Stimulated activated CD4-positive, alpha-beta T cell treated with anti-CD3 and anti-CD28 coated beads, TNF-alpha, amount 100 ng/mL, for 4 hours (primary cell): ENCODE measurements at places on chromosomes 1 and 21.

GRCh38 chr1:45929257-45929687 lies 125.9 kb downstream of the MAST2 start:
- DNase-seq = no peak

GRCh38 chr1:37240897-37241296 lies 206.6 kb upstream of the GRIK3 start:
- DNase-seq = no peak

- DNase-seq = no peak
These were observed 16.2 kb downstream of the DRAXIN start for GRCh38 chr1:11707621-11708276.

DNA sequence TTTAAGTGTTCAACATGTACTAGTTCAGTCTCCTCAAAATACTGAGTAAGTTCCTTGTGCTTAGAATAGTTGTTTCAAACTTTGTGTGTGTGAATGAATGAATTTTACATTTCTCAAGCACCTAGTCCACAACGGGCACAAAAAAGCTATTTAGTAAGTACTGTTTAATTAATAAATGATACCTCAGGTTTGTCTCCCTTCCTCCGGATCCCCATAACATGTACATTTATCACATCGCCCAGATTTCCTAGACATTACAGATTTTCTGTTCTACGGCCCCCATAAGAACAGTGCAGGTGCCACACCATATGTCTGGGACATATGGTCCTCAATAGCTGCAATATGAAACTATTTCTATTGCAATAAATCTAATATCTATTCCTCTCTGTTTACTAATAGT lies 1.3 kb upstream of the TTF2 start:
- no peak for DNase-seq

GRCh38 chr21:45539796-45540600 lies 2.2 kb downstream of the SLC19A1 start:
- DNase-seq = no peak

- no peak for DNase-seq
These were observed 34.3 kb upstream of the TTC4 start for GRCh38 chr1:54681358-54681757.

GRCh38 chr1:93738075-93738622 lies 56.5 kb upstream of the BCAR3 start:
- DNase-seq = no peak

GRCh38 chr1:164320790-164321731 lies 237.9 kb upstream of the PBX1 start:
- no peak for DNase-seq

GRCh38 chr1:158028969-158029368 lies 35.5 kb downstream of the KIRREL1 start:
- no peak for DNase-seq

DNA sequence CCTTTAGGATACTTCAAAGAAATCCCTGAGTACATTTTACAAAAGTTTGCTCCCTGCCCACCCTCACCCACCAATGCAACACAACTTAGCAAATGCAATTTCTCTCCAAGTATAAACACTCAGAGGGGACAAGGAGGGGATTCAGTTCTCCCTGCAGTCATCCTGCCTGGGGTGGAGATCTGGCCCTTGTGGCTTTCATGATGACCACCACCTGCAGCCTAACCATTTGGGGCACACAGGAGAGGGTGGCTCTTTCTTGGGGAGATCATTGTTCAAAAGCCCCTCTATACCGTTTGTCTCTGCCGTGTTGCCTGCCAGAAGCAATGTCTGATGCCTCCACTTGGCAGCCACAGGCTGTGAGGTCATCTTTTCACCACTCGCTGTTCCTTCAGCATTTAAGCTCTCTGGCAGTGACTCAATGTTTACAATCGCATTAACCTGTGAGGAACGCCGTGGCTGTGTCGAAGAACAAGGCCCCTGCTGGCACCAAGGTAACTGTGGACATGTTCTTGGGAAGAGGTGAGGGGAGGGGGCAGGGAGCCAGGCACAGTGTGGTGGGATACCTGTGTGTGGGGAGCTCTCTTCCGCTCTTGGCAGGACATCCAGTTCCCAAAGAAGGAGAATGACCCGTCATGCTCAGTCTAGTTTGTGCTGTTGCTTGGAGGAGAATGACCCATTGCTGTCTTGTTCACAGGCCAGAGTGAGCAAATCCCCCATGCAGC lies 103.9 kb upstream of the DUSP10 start:
- no peak for DNase-seq

DNA sequence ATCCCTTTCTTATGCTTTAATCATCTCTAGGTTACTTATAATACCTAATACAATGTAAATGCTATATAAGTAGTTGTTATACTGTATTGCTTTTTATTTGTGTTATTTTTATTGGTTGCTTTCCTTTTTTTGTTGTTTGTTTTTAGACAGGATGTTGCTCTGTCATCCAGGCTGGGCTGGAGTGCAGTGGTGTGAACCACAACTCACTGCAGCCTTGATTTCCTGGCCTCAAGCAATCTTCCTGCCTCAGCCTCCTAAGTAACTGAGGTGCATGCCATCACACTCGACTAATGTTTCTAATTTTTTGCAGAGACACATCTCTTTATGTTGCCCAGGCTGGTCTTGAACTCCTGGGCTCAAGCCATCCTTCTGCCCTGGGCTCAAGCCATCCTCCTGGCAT lies 26.9 kb downstream of the KRTAP19-8 start:
- no peak for DNase-seq

DNA sequence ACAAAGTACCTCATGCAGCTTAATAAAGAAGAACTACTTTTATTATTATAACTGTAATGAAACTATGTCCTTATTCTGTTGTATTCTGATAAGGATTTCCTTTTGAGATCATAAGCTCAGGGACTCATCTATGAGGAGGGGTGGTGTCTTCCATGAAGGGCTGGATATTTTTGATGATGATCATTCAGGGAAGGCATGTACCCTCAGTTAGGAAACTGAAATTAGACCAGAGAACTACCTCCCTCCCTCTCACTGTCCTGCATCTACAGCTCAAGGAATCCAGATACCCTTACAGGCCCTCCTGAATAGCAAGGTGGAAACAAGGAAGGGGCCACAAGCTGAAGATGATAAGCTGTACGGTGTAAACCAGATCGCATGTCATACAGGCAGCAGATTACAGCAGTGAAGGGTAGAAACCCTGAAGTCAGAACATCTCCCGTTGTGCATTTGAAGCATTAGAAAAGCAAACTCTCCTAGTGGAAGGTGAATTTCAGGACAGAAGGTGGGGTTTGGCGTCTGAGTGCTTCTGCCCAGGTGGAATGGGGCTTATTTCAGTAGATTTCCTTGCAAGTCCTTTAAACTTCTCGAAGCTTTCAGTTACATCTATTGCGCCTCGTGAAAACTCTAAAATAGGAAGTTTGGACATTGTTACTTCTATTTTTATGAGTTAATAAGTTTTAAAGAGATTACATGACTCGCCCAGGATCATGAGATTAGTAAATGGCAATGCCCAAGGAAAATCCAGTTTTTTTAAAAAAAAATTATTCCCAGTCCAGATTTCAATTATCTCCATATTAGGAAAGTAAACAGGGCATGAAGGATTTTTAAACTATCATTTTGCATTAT lies 101.1 kb upstream of the HNRNPU start:
- DNase-seq = no peak

DNA sequence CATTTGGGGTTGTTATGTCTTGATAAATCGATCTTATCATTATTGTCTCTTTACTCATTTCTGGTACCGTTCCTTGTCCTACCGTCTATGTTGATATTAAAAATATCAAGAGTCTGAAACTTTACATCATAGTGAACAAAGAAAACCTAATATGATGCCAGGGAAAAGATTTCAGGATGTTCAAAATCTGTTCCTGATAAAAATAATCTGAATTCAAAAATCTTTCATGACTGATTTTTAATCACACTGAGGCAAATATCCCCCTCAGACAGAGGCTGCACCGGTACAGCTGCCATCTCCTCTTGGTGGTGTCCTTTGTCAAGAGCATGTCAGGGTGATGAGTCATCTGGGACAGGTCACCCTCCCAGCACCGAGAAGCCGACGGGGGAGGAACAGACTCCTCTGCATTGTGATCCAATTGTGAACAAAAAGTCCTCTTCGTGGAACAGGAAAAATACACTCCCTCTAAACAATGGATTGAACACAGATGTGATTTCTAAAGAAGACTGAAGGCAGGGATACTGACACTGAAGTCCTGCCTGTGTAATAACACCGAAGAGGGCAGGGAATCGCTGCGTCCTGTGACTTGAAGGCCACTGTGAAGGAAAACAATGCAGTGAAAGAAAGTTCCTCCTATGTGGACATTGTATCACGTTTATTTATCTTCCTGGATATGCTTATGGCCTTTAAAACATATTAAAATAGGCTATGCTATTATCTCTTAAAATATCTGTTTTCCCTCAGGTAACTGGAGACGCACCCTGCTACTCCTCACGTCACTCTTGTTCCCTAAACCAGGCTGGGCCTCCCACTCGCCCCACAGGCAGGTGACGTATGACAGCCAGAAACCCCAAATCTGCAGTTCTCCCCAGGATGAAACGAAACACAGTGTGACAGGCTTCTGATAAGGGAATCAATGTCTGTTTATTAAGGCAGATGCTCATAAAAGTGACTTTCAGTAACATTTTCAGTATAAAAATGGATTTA lies 4.3 kb upstream of the SPATC1L start:
- no peak for DNase-seq

GRCh38 chr1:237542525-237543418 lies 347.9 kb downstream of the ZP4 start:
- DNase-seq = no peak

DNA sequence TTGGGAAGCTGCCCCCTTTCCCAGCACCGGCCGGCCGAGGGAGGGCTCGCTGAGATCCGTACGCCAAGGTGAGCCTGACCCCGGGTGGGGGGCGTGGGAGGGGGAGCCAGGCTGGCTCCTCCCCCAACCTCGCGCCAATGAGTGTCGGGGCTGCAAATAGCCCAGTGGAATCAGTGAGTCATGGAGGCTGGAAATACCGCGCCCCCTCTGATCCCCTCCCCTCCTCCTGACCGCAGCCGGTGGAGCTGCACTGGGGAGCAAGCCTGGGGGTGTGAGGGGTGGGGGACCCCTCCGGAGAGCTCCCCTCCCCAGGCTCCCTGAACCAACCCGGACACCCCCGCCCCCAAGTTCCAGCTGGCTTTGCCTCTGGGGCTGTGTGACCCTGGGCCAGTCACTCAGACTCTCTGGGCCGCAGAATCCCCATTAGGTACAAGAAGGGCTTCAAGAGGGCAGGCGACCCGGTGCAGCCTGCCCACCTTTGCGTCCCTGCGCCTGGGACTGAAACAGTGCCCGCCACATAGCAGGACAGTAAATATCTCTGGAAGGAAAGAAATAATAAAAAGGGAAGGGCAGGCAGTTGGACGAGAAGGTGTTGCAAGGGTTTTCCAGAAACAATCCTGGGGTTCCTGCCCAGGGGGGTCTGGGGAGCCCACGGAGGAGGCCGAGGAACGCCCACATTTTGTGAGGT lies 4.5 kb downstream of the HSPB7 start:
- peak; percentile 55 for DNase-seq

DNA sequence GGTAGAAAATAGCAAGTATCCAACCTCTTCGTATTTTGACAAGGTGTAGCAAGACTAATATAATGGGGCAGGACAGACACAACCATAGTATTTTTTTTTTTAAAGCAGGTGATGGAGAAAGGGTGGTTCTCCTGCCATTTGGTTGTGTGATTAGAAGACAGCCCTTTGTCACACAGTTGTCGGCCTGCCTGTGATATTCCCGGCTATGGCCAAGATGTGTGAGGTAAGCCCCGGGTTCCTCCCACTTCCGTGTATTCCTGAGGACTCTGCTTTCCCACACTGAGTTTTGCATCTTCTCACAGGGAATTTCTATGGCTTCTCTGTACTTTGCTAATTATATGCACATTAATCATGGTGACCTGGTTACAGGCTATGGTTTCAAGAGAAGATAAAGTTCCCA lies 35.9 kb downstream of the ZNF496 start:
- no peak for DNase-seq

DNA sequence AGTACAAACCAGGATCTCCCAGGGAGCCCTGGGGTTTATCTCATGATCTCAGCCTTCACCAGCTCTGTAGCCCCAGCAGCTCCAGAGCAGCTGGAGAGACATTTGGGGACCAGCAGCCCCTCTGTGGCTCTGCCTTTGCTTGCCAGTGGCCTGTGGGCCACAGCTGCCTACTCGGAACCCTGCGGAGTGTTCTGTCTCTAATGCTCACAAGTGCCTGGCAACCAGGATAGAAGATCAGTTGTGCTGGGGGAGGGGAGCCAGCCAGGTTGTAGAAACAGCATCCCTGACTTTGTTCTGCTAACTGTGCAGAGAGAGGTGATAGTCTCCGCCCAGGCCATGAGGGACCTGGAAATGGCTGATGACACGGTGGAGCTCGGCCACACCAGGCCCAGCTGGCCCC lies 50.9 kb upstream of the KCNJ15 start:
- DNase-seq = no peak

GRCh38 chr21:14877581-14878228 lies 187.1 kb downstream of the NRIP1 start:
- no peak for DNase-seq
